ENCODE measurements at places on chromosomes 7 and 10.

- peak; percentile 14 for DNase-seq
Observed at GRCh38 chr10:114526504-114527238, 122.4 kb upstream of the AFAP1L2 start.

DNA sequence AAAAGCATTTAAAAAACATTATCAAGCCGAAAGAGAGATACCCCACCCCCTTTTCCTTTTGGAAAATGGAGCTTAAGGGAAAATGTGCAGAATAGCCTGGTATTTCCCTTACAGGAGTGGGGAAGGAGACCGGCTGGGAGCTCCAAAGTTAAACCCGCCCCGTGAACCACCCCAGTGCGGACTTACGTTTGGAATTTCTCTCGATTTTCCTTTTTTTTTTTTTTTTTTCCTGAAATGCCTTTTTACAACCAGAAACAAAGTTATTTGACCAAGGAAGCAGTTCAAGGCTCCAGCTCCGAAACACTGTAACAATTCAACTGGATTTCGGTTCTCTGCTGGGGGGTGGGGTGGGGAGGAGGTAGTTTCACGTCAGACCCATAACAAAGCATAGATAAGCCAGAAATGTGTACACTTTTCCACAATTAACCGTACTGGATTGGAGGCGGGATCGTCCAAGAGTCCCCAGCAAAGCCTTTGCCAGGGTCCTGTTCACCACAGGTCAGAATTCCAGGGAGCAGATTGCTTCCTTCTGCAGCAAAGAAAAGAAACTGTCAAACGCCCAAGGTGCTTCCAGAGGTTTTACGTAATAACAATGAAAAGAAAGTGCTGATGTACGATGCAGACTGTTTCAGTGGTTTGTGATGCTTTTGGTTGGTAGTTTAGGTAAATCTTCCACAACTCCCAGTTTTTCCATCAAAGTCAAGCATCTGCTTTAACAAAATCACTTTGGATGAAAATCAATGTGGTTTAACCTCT lies 6.7 kb downstream of the SKIDA1 start:
- DNase-seq: no peak

- no peak for DNase-seq
Observed at GRCh38 chr7:77425101-77426051, 9.2 kb upstream of the GSAP start.

DNA sequence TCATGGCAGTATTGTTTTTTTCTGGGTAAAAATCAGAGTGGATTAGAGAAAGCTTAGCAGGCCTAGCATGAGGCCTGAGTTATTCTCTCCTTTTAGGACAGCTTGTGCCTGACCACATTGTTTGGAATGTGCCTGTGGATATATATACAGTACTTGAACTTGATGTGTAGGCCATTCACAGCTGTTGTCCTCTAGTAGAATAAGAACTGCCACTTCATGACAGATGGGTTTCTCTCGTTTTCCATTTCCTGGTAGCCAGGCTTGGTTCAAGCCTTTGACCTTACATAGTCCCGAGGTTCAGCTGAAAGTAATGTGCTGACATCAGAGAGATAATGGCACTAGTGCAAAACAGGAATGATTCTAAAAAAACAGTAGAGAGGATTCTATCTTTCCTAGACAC lies 473.9 kb downstream of the AUTS2 start:
- DNase-seq: no peak

- DNase-seq: no peak
Observed at GRCh38 chr10:42934351-42934811, 142.5 kb upstream of the RET start.

GRCh38 chr7:33500703-33501701 lies 371.6 kb downstream of the BBS9 start:
- no peak for DNase-seq

GRCh38 chr10:122138831-122139625 lies 132.1 kb upstream of the BTBD16 start:
- peak; percentile 30 for DNase-seq

GRCh38 chr7:51006483-51007235 lies 224.0 kb upstream of the GRB10 start:
- DNase-seq: no peak

GRCh38 chr10:112335111-112335867 lies 38.6 kb upstream of the ACSL5 start:
- no peak for DNase-seq

GRCh38 chr7:26616235-26616634 lies 248.2 kb downstream of the SKAP2 start:
- no peak for DNase-seq

GRCh38 chr7:44845451-44845850 lies 2.4 kb downstream of the H2AZ2 start:
- DNase-seq: no peak

DNA sequence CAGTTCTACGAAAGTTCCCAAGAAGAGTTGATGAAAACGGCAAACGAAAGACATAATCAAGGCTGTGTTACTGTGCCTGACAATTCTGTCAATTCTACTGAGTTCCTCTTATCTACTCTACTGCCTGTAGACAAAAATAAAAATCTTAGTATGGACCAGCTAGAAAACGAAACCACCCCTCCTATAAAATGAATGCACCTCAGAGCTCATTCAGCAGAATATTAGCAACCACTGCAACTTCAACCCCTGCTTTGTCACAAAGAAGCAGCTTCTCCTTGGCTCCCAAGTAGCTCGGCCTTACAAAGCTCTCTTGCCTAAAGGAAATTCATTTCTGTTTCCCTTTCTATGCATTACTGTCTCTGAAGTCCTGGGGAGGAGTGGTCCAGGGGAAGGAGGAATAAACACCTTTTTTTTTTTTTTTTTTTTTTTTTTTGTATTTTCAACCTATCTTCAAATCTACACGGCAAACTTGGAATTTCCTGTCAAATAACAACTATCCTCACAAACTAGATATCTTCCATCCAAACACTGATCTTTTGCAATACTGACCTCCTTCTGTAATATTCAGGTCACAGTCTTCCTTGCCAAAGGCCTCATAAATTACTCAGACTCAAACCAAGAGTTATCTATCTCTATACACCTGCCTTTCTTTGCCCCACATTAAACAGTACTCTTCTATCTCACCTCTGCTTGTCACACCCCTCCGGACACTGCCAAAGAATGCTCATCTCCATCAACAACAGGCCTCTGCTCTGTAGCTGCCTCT lies 74.3 kb downstream of the GLI3 start:
- DNase-seq: no peak

GRCh38 chr7:93447509-93447908 lies 127.0 kb downstream of the CALCR start:
- DNase-seq: no peak

GRCh38 chr7:92622685-92623084 lies 32.5 kb upstream of the FAM133B start:
- DNase-seq: no peak

DNA sequence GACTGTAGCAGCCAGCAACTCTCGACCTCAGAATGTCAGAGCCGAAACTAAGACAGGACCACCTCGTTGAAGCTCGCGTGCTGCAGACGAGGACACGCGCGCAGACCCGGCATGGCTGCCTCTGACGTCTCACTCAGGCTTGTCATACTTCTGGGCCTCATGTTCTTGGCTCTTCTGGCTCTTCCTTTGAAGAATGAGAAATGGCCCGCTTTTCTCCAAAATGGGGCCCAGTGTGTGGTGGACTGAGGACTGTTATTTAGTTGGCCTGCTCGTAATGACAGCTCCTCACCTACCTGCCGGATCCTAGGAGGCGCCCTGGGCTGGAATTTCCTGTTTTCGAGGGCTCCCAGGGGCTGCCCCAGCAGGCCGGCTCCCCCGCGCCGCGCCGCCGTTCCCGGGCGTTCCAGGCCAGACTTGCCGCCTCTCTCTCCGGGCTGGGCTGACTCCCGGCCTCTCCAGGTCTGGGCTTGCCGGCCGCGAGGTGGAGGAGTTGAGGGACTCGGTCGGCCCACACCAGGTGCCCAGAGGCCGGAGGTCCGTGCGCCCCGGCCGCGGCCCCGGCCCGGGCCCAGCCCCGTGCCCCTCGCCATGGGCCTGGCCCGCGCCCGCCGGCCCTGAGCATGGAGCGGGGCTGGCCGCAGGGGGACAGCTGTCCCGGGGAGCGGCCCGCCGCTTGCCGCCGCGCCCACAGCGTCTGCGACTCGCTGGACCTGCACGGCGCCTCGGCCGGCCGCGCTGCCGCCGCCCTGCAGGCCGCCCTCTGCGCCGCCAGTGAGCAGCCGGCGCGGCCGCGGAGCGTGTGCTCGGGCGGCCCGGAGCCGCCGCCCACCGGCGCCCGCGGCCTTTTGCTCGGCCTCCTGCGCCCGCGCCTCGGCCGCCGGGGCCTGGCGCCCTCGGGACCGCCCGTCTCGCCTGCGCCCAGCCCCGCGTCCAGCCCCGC lies 28.1 kb downstream of the AGAP3 start:
- no peak for DNase-seq

- DNase-seq: no peak
Observed at GRCh38 chr10:71756311-71757191, 16.8 kb downstream of the VSIR start.

GRCh38 chr10:114024876-114025610 lies 18.6 kb upstream of the ADRB1 start:
- no peak for DNase-seq

DNA sequence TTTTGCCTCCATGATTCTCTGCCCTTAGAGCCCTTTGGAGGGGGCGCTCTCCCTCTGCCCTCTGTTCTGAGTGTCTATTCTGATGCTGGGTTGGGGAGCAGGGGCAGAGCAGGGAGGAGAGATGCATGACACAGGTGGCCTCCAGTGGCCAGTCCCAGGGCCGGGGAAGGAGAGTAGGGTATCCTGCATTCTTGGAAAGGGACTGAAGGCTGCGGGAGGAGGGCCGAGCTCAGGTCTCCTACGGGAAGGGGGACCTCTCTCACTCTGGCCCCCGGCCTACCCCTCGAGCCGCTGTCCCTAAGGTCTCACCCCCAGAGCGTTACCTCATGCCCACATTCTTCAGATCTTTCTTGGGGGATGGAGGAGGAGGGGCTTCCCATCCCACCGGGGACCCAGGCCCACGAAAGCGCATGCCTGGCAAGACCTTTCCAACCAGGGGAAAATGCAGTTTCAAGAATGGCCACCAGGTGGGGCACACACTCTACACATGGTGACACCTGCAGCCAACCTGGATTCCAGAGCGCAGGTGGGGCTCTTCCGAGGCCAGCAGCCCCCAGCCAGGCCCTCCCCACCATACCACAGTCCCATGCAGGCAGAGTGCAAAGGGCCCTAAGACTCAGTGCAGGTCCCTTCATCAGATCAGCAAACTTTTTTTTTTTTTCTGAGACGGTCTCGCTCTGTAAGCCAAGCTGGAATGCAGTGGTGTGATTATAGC lies 86.4 kb downstream of the MYL10 start:
- peak; percentile 14 for DNase-seq

DNA sequence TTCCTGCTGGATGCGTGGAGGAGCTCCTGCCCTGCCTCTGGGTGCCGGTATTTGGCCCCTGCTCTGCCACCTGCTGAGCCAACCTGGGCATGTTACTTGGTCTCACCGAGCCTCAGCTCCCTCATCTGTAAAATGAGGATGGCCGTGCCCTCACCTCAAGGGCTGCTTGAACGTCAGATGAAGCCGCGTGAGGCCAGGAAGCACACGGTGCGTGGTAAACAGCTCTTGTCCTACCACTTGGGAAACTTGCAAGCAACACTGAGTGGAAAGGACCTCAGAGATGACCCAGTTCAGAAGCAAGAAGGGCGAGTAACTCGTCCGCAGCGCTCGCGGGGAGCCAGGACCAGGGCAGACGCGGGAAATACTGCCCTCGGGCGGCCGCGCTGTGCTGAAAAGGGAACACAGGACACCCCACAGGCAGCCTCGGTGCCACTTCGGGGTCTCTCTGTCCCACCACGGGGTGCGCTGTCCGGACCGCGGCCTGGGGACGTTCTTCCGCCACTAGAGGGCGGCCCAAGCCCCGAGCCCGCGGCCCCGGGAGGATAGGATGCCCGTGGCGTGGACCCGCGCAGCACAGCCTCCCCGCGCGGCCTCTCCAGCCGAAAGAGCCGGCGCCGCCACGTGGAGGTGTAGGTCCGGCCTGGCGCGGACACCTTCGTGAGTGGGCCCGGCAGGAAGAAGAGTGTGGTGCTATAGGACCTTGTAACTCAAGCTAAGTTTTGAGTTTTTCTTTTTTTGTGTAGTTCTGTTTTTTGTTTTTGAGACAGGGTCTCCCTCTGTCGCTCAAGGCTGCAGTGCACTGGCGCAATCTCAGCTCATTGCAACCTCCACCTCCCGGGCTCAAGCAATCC lies 94.1 kb downstream of the PRKAG2 start:
- no peak for DNase-seq

DNA sequence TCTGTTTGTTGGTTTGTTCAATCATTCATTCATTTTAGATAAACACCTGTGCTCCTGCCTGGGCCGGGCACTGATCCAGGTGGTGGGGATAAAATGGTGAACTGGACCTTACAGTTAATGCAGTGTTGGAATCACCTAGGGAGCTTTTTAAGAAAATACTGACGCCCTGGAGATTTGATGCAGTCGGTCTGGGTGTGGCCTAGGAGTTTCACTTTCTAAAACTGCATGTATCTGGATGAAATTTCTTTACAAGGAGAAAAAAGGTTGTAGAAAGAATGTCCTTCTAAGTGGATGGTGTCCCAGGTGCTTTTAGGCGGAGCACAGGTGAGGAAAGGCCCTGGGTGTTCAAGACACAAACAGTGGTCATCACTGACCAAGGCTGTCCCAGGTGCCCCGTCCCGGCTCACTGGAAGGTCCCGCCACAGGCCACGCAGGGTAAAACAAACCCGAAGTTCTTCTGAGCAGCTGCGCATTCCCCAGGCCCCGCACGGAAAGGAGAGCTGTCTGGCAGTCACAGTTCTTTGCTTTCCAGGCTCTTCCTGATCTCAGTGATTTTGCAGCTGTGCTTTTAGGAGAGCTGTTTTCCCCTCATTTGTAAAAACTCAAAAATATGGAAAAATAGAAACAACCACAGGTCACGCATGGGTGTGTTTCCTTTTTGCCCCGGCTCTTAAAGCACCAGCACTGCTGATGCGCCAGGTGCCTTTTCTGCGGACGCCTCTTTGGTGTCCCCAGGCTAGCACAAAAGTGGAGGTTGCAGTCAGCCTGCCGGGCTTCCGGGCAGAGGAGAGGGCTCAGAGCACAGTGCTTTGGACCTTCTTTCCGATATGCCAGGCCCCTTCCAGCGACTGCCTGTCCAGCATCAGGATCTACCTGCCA lies 161.9 kb downstream of the GRK5 start:
- no peak for DNase-seq

GRCh38 chr7:116434820-116435341 lies 64.7 kb upstream of the CAV2 start:
- DNase-seq: no peak

DNA sequence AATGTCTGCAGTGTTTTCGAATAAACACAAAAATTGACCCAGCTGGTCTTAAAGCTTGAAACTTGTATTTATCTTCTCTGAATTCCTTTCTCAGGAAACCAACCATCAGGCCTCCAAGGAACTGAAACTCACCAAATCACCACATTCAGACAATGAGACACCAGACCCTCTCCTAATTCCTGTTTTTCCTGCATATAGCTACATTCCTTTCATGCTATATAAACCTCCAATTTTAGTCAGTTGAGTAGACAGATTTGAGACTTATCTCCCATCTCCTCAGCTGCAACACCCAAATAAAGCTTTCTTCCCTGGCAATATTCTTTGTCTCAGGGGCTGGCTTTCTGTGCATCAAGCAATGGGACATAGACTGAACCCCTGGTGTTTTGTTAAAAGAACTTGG lies 317.0 kb downstream of the CACNA2D1 start:
- DNase-seq: no peak

- no peak for DNase-seq
Observed at GRCh38 chr10:86659161-86659691, 4.9 kb downstream of the OPN4 start.
